Eye (tissue), 1 donor: ENCODE measurements at places on chromosomes 7 and 10.

DNA sequence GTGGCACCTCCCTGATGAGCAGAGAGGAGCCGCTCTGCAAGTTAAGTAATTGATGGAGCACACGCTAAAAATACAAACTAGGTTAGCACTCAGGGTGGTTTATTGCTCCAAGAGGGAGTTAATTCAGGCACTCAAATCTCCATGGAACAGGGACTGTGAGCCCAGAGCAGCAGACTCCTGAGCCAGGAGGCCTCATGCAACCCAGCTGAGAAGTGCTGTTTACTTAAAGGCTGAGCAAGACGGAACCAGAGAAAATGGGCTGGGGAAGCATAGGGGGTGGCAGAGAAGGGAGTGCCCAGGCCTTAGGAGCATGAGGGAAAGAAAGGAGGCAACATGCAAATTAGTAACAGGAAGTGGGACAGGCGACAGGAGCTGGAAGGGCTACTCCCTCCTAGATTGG lies 174.1 kb downstream of the KCNMA1 start:
- no peak for DNase-seq

DNA sequence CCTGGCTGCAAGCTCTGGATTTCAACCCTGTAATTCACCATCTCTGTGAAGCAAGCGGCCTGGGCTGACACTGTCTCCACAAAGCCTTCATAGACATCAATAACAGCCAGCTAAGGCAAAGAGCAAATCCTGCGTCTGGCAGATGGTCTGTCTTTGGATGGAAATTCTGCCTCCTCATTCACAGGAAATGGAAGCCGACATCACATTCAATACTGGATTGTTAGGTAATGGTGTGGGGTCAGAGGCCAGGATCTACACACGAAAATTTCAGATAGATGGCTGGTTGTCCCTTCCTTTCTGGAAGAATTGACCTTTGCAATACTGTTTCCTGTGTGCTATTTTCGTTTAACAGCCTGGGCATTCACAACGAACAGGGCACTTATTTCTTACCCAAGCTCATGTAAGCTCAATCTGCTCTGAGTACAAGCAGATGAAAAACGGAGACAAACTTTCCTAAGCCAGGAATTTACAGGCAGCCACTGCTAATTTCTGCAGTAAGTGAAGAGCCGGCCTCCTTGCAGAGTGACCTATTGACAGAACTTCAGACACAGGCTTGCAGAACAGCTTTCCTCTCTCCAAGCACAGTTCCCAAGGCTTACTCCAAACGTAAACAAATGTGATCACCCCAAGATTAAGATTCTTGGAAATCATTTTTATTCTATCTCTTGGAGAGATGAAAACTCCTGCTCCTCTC lies 3.1 kb upstream of the ADAM12 start:
- DNase-seq, result peak; percentile 58

GRCh38 chr10:100519311-100520051 lies at the start of gene SEC31B:
TSS of gene SEC31B (minus strand) at chr10:100519861. CDS start at chr10:100516952, 2,909 bp downstream.
- peak; percentile 83 for DNase-seq

DNA sequence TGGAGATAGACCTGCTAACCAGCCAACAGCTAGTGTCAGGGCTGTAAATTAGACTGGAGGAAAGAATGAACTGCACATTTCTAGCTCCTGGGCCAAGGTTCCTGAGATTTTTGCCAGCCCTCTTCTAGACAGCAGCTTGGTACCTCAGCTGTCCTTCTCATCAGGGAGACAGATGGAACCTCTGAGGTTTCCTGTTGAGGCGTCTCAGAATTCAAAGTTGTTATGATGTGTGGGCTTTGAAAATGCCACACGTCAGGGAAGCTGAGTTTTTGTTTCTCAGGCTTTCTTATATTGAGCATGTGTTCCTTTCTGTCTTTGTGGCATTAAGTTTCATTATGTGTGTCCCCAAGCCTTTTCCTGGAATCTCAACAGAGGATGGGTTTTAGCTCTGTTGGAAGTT lies 736.6 kb downstream of the AUTS2 start:
- no peak for DNase-seq

DNA sequence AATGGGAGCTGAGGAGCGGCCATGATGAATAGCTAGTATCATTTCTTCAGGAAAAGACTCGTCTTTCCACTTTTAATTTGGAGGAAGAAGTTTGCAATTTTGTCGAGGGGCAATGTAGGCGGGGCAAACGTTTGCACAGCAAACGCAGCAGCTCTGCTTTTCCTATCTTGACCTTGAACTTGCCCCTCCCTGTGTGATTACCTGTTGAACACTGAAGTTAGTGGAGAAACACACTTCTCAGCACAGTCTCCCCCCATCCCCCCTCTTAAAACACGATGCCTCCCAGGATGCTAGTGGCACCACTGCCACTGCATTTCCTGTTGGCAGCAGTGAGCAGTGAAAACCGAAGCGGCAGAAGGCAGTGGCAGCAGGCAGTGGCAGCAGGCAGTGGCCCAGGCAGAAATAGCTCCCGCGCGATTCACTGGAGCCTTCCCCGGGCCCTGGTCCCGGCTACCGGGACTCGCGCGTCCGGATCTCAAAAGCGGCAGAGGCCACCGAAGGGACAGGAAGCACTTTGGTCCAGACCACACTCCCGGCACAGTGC lies at the start of gene EPDR1:
Gene EPDR1, plus strand, starts transcription at position 336 of the 544 bp plus-strand sequence. CDS start 300 bp downstream, outside the sequence.
- DNase-seq, result peak; percentile 85
